ENCODE measurements at places on chromosomes 11 and 22.

- DNase-seq = no peak
Observed at GRCh38 chr11:113167599-113167998, 146.8 kb upstream of the TTC12 start.

GRCh38 chr11:115581871-115582639 is 77.8 kb upstream of the CADM1 start:
- DNase-seq = no peak

GRCh38 chr11:65575568-65576231 is at the start of gene EHBP1L1:
EHBP1L1 (plus strand) TSS chr11:65576053; CDS start chr11:65576303, 250 bp downstream.
- no peak for DNase-seq

DNA sequence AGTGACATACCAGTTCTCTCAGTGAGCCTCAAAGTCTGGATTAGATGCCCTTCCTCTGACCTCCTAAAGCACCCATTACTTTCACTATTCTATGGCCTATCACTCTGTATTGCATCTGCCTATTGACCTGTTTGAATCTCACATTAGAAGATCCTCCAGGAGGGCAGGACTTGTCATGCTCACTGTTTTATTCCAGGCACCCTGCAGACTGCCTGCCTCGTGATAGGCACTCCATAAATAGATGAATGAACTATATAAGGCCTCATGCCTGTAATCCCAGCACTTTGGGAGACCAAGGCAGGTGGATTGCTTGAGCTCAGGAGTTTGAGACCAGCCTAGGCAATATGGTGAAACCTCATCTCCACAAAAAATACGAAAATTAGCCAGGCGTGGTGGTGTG is 160.1 kb upstream of the CADM1 start:
- no peak for DNase-seq

- no peak for DNase-seq
Observed at GRCh38 chr11:61657566-61658290, 22.5 kb upstream of the DAGLA start.

- no peak for DNase-seq
Observed at GRCh38 chr11:65934014-65934413, 11.3 kb upstream of the TSGA10IP start.

GRCh38 chr11:36312611-36313472 is 16.8 kb downstream of the PRR5L start:
- DNase-seq = no peak

GRCh38 chr11:118957549-118957948 is 1.5 kb downstream of the UPK2 start:
- no peak for DNase-seq

- DNase-seq = no peak
Observed at GRCh38 chr11:22634897-22635629, 9.4 kb upstream of the FANCF start.

- DNase-seq = no peak
Observed at GRCh38 chr11:6419009-6419631, at the start of gene APBB1. APBB1 (minus strand) TSS chr11:6419094; CDS start chr11:6411347, 7,747 bp downstream.

DNA sequence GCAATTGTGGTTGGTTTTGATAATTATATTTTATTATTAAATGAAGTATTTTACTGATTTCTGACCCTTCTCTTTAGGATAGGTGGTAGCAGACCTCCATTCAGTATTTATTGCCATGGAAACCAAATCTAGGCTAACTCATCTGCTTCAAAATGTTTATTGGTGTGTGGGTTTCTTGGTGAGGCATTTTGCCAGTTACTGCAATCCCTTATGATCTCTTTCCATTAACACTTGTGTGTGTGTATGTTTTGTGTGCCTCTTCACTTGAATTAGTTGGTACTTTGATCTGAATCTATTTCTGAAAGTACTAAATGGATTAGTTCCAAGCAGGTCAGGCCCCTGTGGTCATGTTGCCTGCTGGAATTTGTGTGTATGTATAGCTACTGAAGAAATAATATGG is 184.4 kb upstream of the C11orf87 start:
- no peak for DNase-seq

DNA sequence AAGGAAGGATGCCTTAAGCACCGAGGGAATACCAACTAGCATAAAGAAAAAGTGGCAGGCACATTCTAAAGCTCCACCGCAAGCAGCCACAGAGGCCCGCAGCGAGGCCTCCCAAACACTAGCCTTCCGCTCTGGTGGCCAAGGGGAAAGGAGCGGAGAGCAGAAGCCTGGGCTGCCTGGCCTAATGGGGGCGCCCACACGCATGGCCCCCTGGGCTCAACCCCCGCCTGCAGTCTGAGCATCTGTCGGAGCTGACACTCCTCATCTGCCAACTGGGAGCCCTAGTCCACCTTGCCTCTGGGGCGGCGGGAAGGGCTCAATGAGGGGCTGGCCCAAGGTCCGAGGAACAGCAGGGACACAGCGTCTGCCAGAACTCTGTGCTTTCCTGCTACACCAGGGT is 50.1 kb upstream of the WNT11 start:
- DNase-seq = no peak

DNA sequence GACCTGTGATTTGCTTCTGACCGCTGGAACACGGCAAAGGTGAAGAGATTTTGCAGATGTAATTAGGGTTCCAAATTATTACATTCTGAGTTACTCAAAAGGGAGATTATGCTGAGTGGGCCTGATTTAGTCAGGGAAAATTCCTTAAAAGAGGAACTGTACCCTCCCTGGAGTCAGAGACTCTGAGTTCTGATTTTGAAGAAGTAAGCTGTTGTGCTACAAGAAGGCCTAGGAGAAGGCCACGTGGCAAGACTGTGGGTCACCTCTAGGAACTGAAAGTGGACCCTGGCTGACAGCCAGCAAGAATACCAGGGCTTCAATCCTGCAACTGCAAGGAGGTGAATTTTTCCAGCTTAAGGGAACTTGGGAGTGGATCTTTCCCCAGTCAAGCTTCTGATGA is 45.3 kb downstream of the CHRDL2 start:
- DNase-seq = no peak

DNA sequence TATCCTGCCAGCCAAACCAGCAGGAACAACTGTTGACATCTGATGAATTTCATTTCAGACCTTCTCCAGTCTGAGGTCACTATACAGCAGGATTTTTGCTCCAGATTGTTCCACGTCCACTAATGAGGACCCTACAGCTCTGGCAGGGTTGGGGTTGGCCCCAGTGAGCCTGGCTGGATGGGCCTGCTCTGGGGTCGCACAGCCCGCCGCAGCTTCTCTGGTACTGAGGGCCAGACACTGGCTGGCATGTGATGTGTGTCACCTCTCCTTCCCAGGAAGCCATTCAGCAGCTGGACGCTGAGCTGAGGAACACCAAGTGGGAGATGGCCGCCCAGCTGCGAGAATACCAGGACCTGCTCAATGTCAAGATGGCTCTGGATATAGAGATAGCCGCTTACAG is 5.4 kb downstream of the NEFH start:
- DNase-seq = no peak

DNA sequence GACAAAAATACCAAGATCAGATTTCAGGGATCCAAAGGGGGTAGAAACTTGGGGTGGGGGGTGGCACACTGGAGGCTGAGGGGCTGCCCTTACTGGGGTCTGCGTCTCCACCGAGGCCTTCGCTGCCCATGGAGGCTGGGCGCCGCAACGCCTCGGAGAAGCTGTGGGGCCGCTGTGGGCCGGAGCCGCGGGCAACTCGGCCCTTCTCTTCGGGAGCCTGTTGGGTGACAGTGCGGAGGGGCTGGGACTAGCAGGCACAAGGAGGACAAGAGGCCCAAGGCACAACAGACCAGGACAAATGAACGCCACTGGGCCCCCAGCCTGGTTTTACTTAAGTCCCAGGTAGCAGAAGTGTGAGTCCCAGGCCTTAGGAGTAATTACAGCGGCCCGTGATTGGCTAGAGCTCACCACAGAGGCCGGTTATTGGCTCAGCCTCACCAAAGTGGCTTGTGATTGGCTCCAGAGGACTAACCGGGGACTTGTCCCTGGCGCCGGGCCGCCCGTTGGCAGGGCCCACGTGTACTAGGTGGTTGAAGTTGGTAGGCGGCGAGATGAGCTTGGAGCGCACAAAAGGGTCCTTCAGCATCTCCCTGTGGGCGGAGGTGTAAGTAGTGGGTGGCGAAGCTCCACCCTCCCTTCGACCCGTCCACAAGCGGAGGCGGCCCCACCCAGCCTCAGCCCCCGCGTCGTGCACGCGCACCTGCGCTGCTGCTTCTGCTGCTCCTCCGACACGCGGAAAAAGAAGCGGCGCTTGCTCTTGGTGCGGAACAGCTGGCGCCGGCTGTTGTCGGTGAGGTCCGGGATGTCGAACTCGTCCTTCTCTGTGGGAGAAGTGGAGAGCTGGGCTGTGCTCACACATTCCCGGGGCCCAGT is 16.5 kb upstream of the MEN1 start:
- DNase-seq = no peak

DNA sequence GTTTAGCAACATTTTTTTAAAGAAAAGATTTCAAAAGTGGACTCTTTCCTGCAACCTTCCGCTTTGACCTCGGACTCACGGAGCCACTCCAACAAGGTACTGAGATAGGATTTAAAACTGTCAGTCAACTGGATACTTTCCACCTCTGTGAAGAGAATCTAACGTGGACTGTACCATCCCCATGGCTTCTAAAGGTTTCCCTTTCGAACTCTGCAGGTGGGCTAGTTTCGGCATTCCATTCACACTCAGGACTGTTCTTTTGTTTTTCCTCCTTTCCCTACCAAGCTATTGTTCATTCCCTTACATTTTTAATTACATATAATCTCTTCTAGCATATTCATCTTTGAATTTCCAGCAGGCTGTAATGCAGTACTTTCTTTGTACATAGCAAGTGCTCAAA is 88.5 kb upstream of the AKIP1 start:
- no peak for DNase-seq

- DNase-seq = no peak
Observed at GRCh38 chr11:112579282-112579681, 318.6 kb upstream of the PLET1 start.

DNA sequence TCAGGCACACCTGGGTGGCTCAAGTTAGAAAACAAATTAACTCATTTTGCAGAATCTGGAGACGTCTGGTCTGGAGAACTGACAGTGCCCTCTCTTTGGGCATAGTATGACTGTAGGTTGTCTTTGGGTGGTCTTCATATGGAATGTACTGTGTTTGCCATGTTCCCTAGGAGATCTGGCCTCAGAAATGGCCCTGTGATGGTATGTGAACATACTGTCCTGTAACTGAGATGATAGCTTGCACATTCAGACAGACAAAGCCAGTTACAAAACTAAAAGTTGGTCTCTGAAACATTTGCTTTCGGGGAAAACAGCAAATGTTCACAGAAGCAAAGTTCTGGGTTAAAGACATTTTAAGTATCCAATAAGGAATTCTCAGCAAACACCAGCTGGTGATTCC is 29.7 kb downstream of the CD44 start:
- no peak for DNase-seq

GRCh38 chr22:46865642-46866041 is 103.2 kb downstream of the TBC1D22A start:
- no peak for DNase-seq

DNA sequence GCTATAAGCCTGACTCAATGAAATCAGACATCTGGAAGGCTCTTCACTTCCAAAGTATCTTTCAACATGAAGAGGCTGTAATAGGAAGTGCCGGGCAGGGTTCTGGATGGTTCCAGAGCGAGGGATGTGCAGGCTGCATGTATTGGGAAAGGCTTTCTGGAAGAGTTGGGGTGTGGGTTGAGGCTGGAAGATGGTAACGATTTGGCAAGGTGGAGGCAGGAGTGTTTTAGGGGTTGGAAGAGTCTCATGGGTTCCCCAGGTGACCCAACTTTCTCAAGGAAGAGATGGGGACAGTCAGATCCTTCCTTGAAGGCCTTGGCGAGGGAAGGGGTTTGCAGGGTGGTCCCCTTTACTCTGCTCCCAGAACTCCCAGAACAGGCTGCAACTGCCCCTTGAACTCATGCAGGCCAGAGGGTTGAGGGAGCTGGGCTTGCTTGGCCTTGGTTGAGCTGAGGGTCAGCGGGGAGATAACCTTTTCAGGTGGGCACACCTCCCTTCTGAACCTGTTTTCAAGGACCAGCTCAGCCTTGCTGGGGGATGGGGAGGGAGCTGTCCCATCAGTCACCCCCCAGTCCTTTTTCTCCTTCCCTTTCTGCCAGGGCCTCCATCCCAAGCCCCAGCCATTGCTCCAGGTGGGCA is 9.4 kb upstream of the POU2F3 start:
- no peak for DNase-seq

DNA sequence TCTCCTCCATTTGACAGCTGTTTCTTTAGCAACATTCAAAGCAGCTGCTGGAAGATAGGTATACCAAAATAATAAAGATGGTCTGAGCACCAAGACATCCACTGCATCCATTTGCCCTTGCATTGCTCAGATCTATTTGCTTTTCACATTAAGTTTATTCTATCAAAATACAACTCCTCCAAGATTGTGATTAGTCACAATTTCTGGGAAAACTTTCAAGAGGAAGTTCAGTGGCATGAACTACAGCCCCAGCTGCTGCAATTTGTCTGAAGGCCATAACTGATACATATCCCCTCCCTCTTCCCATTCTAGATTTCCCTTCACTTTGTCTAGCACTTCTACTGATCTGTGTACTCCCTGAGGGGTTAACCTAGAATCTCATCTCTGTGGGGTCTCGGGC is 117.5 kb upstream of the CEP126 start:
- DNase-seq = no peak

- DNase-seq = no peak
Observed at GRCh38 chr11:35121326-35121865, 17.6 kb upstream of the CD44 start.

- no peak for DNase-seq
Observed at GRCh38 chr22:17707526-17707925, 66.7 kb downstream of the BID start.

GRCh38 chr11:111397034-111397433 is 18.0 kb upstream of the POU2AF1 start:
- DNase-seq = no peak

DNA sequence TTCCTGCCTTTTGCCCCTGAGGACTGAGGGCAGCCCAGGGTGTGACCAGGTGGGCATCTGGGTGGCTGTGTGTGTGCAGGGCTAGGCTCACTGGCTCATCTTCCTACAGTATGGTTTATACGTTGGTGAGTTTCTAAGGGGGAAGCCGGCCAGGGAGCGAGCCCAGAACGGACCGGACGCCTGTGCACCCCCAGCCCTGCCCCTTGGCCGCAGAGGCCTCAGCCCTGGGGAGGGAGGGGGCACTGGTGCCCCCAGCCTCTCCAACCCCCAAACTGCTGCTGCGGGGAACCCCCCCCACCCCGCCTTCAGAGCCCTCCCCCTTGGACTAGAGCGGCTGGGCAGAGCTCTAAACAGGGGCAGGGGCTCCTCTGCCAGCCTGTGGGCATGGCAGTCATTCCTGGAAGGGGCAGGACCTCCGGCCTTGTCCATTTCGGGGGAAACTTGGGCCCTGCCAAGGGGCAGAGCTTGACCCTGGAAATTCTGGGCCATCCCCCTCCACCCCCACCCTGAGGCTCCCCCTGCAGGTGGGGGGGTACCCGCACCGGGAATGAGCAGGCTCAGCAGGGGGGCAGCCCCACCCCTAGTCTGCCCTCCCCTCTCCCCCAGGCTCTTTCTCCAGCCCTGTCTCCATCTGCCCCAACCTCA is 5.4 kb downstream of the YIF1A start:
- DNase-seq = no peak
